ENCODE measurements at places on chromosomes 5 and 9.

DNA sequence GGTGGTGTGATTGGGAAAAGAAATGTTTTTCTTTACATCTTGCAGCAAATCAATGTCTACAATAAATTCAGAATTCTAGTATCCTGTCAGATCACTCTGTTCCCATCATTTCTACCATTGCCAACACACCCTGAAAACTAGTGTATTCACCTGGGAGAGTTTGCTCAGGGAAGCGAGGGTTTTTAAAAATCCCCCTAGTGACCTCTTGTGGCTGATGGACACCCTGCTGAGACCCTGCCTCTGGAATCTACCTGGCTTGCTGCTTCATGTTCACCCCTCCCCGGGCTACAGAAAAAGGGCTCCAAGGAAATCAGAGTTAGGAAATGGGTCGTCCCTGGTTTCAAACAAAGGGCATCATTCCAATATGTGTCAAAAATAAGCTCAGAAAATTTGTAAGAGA lies 21.4 kb upstream of the ALDOB start:
- DNase-seq: no peak

DNA sequence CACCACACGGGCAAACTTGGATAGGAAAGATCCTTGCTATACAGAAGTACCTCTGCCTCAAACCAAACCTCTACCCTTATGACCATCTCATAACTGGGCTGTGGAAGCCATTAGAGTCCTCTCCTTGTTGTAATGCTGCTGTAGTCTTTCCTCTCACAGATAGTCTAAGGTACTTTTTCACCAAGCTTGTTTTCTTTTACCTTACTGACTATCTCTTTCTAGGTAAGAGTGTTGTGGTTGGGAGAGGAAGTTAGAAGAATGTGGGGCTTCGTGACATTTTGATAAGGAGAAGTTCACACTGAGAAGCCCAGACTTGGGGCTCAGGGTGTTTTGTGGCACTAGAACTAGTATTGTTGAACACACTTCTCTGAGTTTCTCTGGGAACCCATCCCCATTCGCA lies 8.9 kb downstream of the CFAP95 start:
- peak; percentile 43 for DNase-seq

DNA sequence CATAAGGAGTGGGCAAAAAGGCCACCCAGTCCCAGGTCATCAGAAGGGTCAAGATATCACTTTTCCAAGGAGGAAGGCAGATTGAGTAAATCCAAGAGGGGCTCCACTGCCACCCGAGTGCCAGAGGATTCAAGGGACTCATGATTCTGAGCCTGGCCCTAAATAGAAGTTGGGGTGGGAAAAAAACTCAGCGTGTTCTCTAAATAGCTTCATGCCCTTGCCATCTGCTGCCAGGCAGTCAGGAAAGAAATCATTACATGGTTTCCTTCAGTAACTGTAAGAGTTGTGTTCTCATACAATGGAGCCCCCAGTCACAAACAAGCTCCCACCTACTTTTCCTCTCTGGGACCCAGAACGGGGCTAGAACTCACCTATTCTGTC lies 37.2 kb downstream of the SAR1B start:
- no peak for DNase-seq

DNA sequence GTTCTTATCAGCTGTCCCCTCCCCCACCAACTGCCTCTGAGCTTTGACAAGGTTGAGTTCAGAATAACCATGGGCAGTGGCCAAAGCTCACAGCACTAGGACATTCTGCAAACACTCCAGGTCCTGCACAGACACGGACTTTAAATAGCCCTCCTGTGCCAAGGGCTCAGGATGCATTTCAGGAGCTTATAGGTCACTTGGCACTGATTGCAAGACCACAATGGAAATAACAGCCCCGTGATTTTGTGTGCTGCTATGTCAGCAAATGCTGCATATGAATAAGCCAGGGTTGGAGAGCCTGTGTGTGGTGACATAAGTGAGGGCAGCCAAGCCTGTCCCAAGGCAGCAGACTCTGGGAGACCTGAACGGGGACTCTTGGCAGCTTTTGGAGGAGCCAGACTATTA lies 150.7 kb downstream of the DMRT2 start:
- DNase-seq: no peak

DNA sequence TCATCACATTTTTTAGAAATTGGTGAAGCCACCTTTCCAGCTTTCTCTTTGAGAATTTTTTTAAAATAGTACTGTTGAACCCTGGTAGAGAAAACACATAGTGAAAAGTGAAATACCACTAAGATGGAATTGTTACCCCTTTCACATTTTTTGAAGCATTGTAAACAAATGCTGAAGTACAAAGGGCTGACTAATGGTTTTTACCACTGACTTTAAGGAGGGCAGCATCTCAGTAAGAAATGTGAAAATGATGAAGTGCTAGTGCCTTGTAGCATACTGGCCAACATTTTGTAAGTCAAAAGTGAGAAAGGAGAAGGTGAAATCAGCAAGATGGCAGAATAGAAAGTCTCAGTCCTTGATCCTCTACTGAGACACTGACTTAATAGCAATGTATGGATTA lies 320.6 kb downstream of the PJA2 start:
- no peak for DNase-seq

GRCh38 chr5:65076251-65076869 lies 307.6 kb downstream of the CWC27 start:
- DNase-seq: peak; percentile 95

GRCh38 chr5:134028496-134028895 lies 23.7 kb upstream of the VDAC1 start:
- DNase-seq: no peak

DNA sequence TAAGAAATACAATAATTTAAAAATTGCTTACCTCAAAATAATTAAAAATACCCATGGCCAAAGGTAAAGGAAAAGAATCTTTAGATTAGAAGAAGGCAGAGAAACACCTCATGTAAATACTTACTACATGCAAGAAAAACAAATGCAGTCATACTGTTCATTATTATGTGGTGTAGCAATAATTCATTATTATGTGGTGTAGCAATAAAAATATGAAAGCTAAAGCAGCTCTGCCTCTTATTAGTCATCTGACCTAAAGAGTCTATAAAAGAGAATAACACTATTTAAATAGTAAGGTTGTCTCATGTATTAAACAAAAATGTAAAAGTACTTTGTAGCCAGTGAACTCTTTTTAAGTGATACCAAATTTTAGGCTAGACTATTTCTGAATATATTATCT lies 6.6 kb downstream of the DTWD2 start:
- DNase-seq: no peak

DNA sequence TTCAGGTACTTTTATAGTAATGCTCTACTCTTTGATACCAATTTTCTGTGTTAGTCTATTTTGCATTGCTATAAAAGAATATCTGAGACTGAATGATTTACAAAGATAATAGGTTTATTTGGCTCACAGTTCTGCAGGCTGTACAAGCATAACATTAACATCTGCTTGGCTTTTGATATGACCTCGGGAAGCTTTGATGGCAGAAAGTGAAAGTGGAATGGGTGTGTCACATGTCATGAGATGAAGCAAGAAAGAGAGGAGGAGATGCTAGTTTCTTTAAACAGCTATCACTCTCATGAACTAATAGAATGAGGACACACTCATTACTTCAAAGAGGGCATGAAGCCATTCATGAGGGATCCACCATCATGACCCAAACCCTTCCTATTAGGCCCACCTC lies 270.9 kb upstream of the IL12B start:
- no peak for DNase-seq

GRCh38 chr9:99309141-99309939 lies 87.3 kb downstream of the SEC61B start:
- DNase-seq: no peak

- DNase-seq: peak; percentile 39
Observed at GRCh38 chr9:128045831-128046230, 21.3 kb downstream of the NAIF1 start.

- DNase-seq: no peak
Observed at GRCh38 chr9:129732100-129732499, 20.7 kb downstream of the PTGES start.

- DNase-seq: no peak
Observed at GRCh38 chr5:75677607-75678006, 39.6 kb downstream of the POC5 start.

DNA sequence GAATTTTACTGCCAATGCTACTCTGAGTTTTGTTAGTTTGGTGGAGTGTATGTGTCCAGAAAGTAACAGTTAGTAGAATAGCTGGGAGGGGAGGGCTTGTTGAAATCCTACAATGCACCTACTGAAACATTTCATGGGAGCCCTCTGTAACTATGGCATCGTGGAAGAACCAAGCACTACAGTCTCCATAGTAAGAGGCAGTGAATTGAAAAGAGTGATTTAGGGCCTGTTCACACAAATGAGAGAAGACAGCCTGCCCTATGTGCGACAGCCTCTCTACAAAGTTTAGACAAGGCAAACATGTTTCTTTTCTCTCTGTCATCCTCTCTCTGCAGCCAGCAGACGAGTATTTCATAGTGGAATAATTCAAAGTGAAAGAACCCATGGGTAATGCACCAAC lies 676.6 kb downstream of the BRINP1 start:
- no peak for DNase-seq

- DNase-seq: no peak
Observed at GRCh38 chr5:173103411-173103810, 40.9 kb upstream of the BNIP1 start.

DNA sequence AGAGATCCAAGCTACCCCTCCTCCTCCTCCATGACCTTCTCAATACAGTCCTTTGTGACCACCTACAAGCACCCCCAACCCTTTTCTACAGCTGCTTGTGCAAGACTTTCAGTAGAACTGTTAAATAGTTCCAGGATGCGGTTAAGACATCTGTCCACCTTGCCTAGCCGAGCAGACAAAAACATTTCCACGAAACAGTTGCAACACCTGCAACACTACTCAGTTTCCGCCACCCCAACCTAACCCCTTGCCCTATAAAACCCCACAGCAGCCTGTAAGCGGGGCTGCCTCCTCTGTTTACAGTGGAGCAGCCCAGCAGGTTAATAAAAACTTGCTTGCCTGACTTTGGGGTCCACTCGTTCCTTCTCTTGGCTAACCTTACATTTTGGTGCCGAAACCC lies 1803.5 kb upstream of the CDH6 start:
- DNase-seq: no peak

DNA sequence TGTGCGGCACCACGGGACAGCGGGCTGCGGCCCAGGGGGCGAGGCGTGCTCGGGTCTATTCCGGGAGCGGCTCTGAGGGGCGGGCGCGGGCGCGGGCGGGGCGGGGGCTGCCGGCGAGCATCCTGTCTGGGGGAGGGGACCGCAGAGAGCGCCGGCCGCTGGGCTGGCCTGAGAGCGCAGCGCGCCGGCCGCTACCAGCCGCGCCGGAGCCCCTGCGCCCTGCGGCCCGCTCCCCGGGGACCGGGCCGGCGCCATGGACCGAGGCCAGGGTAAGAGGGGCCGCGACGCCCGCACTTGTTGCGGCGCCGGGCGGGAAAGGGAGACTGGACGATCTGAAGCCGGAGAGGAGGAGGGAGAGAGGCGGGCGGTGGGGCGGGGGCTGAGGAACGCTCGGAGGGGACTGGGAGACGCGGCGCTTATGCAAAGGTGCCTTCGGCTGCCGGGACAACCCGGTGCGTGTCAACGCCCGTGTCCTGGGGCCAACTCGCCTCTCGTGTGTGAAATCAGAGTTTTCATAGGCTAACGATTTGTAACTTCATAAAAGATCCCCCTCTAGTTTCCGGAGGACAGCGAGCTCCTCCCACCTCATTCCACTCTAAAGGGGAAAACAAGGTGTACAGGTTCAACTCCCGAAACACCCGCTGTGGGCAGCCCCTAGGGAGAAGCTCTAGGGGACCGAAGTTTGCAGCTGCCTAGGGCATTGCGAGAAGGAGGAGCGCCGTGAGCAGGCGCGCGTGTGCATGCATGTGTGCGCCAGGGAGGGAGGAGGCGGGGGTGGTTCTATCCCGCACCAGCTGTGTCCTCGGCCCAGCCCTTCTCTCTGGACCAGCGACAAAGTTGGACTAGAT lies at the start of gene AFAP1L1:
TSS of gene AFAP1L1 (plus strand) at position 144 of the 848 bp plus-strand sequence. CDS start at position 254, 110 bp downstream.
- DNase-seq: peak; percentile 38

DNA sequence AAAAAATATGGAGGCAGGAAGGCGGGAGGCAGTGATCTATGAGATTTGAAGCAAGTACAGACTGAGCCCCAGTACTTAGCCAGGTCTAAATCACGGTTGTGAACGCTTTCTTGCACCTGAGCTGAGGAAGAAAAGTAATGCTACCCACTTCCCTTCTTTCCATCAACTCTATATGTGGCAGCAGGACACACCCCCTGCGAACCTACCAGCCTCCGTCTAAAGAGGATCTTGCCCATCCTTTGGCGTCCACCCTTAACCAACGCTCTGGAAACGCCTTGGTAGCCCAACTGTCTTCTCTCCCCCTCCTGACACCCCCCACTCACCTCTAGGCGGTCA lies 545 bp downstream of the HMGCS1 start:
- peak; percentile 72 for DNase-seq

- DNase-seq: no peak
Observed at GRCh38 chr5:62283861-62284260, 22.1 kb upstream of the KIF2A start.

- no peak for DNase-seq
Observed at GRCh38 chr9:111413996-111414395, 70.2 kb downstream of the ECPAS start.

GRCh38 chr5:157559301-157559700 lies 16.3 kb downstream of the ADAM19 start:
- DNase-seq: no peak

GRCh38 chr5:78006449-78006848 lies 230.3 kb upstream of the TBCA start:
- no peak for DNase-seq

GRCh38 chr5:80387063-80387768 lies 20.6 kb upstream of the ZFYVE16 start:
- no peak for DNase-seq
